ENCODE measurements at places on chromosomes 4 and X.
A peak's percentile ranks its signal among the peaks of the same experiment; 100 is the strongest.

DNA sequence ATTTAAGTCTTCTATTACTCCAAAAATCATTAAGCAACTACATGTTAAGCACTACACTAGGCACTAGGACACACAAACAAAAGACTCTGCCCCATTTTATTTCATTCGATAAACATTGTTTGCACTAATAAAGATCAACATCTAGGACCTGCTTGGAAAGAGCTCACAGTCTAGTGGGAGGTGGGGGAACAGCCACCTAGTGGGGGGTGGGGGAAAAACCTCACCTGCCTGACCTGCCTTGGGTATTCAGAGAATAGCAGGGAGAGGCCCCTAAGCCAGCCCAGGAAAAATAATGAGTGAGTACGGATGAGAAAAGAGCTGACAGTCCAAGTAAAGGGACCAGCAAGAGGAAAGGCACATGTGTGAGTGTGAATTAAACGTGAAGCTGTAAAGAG, 52.2 kb downstream of the PRDM5 start:
- DNase-seq: no peak

GRCh38 chr4:2489841-2490552, 21.1 kb downstream of the RNF4 start:
- no peak for DNase-seq

DNA sequence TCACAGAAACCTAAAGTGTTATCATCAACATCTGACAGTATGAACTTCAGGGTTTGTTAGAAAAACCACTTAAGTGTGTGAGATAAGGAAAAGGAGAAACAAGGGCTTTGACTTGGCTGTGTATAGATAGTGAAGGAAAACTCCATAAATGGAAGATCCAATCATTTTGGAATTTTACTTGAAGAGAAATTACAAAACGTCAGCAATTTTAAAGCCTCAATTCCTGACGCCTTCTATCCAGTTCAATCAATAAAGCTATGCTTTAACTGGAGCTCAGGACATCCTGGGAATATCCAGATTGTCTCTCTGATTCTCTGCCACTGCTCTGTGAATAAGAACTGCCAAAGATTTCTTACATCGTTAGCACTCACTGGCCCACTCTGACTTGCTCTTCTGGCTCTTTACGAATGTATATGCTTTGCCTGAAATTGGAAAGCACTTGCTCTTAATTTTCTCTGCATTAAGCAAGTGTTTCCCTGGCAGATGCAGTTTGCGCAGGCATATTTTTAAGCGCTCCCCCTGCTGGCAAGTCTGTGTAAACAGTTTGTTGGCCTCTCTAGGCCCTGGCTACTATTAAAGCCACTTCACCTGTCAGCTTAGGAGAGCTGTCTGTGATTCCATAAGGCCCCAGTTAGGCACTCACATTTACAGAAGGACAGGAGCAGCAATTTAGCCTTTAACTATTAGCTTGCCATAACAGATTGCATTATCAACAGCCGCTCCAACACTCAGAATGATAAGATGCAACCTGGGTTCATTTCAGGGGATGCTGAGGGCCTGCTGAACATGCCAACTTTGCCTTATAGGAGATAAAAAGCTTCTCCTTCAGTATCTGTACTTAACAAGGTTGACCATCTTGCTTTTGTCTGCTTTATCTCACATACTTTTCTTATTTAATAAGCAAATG, 251.4 kb upstream of the DDX53 start:
- DNase-seq: no peak

DNA sequence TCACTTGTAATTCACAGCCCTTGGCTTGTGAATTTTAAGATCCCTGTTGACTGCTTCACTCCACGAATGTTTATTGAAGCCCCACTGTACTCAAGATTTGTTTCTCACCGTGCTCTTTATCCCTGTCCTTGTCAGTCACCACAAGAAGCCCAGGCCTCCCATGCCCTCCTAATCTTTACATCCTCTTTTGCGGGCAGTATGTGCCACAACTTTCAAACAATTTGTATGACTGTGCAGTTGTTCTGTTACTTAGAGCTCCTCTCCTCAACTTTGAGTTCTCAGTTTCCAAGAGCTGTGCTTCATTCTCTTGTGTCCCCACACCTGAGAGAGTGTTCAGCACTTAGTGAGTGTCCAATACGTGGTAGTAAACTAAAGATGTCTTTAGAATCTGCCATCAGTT, 467.7 kb downstream of the NKX6-1 start:
- no peak for DNase-seq

- no peak for DNase-seq
Measured at GRCh38 chr4:8028884-8029568, 89.4 kb upstream of the AFAP1 start.

DNA sequence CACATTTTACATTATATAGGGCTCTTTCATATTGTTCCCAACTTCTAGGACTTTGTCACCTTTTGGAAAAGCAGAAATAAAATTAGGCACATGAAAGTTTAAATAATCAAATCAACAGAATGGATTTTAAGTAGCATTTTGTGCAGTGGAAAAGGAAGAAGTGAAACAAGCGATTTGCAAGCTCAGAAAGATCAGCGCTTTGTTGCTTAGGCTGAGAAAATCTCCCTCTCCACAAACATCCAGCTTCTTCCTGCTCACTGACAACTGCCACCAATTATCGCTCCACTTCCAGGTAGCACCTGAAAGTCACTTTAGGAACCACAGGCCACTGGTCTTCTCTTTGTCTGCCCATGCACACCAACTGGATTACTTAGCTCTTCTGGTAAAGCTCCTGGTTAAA, 2.0 kb upstream of the PDK3 start:
- DNase-seq: no peak

DNA sequence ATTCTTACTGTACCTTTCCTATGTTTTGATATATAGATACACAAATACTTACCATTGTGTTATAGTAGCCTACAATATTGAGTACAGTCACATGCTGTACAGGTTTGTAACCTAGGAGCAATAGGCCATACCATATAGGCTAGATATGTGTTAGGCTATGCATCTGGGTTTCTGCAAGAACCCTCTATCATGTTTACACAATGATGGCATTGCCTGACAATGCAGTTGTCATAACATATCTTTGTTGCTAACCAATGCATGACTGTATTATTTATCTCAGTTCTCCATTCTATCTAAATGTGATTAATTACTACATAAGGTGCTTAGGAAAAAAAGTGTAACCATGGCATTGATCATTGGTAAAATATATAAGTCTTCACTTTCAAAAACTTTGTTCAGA, 10.0 kb upstream of the SPCS3 start:
- DNase-seq: no peak

- DNase-seq: no peak
Measured at GRCh38 chr4:1187182-1187581, 14.8 kb upstream of the SPON2 start.

DNA sequence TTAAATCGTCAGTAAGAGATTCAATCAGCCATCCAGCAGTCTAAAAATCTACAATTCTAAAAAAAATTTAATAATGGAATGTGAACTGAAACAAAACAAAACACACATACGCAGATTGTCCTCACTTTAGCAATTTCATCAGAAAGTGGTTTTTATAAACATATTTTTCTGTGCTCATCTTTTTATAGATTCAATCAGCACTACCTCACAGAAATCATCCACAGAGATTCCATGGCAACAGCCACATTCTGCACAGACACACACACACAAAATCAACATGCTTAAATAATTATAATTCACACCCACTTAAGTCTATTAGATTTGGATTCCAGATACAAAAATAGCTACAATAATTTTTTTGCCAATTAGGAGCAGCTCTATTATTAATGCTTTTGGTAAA, 149.0 kb upstream of the KCNIP4 start:
- no peak for DNase-seq

DNA sequence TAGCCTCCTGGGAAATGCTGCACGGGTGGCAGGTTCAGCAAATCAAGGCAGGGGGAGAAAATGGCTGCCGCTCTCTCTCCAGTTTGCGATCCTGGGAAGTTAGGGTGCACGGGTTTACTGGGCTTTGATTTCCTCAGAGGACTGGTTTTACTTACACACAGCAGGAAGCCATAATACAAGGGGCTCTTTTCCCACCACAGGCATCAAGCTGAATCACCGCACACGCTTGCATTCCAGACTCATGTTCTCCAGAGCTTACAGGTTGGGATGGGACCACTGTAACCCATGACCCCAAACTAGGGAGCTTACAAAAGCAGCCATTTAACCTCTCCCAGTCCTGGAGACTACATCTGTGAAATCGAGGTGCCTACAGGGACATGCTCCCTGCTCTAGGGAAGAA, 159.8 kb downstream of the DHRSX start:
- DNase-seq: no peak

DNA sequence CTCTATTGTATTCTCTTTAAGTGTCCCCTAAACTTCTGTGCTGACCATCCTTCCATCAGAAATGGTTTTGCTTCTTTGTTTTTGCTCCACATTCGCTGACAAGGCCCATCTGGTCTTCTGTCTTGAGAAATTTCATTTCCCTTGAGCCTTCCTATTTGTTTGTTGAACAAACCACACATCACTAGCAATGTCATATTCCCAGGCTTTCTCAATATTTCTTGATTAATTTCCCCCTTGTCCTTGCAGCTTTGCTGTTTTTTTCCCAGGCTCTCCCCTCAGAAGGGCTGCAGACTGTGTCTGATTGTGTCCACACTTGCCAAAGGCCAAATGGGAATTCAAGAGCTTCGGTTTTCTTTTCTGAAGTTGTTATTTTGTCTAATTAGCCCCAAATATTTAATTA, 158.9 kb downstream of the MID1IP1 start:
- DNase-seq: no peak

DNA sequence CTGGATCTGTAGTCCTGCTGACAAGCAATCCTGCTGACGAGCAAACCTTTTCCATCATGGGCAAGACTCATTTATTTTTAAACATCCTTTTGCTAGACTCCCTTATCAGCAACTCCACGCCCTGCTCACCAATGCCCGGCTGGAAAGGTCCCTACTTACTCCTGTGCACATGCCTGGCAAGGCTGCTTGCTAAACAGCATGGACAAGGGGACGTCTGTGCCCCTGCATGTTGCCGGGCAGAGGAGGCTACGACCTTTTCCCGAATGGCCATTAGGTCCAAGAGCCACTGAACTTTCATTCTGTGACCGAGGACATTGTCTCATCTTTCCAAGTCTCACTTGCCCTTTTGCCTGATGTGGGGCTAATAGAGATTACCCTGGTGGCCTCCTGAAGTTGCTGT, 98.6 kb downstream of the MGST2 start:
- DNase-seq: no peak

- no peak for DNase-seq
Measured at GRCh38 chr4:76364763-76365162, 56.2 kb downstream of the CCDC158 start.

GRCh38 chr4:19842471-19842870, 409.2 kb upstream of the SLIT2 start:
- no peak for DNase-seq

GRCh38 chr4:98929341-98930267, 671 bp upstream of the EIF4E start:
- DNase-seq: peak; percentile 50

DNA sequence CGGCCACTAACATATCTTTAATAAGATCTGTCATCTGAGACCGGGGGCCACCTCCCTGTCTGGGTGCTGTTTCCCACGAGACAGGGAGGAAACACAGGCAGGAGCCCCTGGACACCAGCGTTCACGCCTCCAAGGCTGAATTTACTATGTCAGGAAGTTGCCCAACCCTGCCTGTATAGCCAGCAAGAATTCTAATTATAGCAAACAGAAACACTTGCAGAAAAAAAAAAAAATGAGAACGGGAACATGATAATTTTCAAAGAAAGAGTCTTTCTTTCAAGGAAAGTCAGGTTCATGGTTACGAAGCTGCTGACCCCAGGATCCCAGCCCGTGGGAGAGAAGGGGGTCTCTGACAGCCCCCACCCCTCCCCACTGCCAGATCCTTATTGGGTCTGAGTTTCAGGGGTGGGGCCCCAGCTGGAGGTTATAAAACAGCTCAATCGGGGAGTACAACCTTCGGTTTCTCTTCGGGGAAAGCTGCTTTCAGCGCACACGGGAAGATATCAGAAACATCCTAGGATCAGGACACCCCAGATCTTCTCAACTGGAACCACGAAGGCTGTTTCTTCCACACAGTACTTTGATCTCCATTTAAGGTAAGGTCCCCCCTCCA, at the start of gene IL3RA:
Gene IL3RA (plus strand): TSS at position 455 of the 613 bp plus-strand sequence. CDS start 4,981 bp downstream, outside the sequence.
- DNase-seq: no peak

- DNase-seq: no peak
Measured at GRCh38 chr4:60726779-60727178, 473.3 kb upstream of the ADGRL3 start.

DNA sequence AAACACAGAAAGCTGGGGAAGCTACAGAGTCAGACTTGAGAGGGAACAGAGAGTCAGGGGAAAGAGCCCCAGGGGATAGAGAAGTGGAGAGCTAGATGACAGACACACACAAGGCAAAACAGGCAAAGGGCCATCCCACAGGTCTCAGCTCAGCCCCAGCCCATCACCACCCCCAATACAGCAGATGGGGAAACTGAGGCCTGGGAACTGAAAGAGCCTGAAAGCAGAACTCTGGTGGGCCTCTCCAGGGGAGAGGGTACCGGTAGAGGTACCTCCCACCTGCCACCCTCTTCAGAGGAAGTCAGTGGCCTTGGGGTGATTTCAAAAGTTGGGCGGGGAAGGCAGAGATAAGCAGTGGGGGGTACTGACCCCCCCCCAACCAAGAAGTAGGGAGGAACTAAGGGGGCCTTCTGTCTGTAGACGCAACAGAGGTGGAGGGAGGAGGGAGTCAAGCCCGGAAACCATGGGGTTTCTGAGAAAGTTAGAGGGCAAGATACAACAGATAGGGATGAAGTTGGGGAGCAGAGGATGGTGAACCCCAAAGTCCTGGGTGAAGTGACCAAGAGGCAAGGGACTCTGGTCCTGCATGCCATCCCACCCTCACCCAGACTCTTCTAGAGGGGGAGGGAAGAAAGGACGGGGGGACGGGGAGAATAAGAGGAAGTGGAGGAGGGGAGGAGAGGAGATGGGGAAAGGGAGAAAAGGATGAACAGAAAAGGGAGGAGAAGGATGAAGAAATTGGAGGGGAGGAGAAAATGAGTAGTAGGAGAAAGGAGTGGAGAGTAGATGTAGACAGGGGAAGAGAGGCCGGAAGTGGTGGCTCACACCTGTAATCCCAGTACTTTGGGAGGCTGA, 3.2 kb downstream of the GATA1 start:
- no peak for DNase-seq

DNA sequence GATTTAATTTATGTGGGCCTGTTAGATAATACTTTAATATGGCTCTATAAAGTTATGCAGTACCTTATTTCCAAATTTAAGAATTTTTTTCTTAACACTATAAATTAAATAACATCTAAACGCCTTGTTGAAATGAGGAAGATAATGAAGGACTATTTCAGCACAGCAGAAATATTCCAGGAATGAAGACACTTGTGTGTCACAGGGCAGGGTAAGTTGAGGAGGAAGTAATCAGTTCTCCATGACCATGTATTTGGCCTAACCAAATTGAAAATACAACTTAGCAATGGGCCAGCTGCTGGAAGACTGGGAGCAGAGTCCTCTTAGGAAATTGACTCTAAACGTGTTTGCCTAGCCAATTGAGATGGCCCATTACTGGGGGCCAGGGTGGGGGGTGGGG, 16.9 kb downstream of the CXCL3 start:
- DNase-seq: no peak

- DNase-seq: no peak
Measured at GRCh38 chrX:72078411-72078810, 53.3 kb downstream of the RTL5 start.
